ENCODE measurements at places on chromosomes 5 and 9.

GRCh38 chr9:16090907-16091629 is 538.2 kb downstream of the CCDC171 start:
- DNase-seq, result no peak

GRCh38 chr9:4859035-4859434 is 66.3 kb downstream of the RCL1 start:
- no peak for DNase-seq

- DNase-seq, result no peak
Measured at GRCh38 chr9:109817146-109817845, 37.3 kb downstream of the PALM2AKAP2 start.

GRCh38 chr5:36629729-36630128 is 23.3 kb downstream of the SLC1A3 start:
- no peak for DNase-seq

DNA sequence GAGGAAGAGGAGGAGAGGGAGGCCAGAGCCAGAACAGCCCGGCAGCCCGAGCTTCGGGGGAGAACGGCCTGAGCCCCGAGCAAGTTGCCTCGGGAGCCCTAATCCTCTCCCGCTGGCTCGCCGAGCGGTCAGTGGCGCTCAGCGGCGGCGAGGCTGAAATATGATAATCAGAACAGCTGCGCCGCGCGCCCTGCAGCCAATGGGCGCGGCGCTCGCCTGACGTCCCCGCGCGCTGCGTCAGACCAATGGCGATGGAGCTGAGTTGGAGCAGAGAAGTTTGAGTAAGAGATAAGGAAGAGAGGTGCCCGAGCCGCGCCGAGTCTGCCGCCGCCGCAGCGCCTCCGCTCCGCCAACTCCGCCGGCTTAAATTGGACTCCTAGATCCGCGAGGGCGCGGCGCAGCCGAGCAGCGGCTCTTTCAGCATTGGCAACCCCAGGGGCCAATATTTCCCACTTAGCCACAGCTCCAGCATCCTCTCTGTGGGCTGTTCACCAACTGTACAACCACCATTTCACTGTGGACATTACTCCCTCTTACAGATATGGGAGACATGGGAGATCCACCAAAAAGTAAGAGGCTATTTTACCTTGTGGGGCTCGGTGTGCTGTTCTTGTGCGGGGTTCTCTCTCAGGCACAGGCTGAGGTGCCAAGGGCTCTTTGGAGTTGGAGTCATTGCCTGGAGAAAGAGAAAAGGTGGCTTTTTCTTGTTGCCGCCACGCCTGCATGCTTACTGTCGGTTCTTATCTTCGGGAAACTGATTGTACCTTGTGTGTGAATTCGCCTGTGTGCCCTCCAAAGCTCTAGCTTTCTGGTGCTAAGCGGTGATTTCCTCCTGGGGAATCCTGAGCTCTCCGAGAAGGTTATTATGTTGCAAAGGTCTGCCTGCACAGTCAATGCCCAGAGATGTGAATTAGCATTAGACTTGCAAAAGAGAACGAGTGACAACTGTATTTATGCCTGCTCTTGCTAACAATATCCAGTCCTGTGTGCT is at the start of gene ISL1:
Gene ISL1, plus strand, starts transcription at position 318 of the 991 bp plus-strand sequence. Its CDS starts 224 bp downstream, at position 542.
- DNase-seq, result peak; percentile 62

DNA sequence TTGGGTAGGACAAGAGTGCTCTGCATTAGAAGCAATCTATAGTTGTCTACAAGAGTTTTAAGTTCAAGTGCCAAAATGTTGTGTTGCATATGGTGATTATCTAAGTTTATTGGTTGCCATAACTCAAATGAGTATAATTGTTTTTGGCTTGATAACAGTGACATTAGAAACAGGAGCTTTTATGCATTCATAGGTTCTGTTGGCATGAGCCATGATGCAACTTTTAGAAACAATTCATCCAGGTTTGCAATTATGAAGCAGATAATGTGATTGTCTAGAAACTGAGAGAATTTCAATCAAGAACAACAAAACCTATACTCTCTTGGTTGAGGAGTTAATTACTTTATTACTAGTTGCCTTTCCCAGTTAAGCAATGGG is 137.0 kb downstream of the PBX3 start:
- no peak for DNase-seq

GRCh38 chr9:128702949-128703615 is 779 bp downstream of the PKN3 start:
- DNase-seq, result no peak

- peak; percentile 35 for DNase-seq
Measured at GRCh38 chr9:97386733-97387503, 25.0 kb upstream of the TDRD7 start.

DNA sequence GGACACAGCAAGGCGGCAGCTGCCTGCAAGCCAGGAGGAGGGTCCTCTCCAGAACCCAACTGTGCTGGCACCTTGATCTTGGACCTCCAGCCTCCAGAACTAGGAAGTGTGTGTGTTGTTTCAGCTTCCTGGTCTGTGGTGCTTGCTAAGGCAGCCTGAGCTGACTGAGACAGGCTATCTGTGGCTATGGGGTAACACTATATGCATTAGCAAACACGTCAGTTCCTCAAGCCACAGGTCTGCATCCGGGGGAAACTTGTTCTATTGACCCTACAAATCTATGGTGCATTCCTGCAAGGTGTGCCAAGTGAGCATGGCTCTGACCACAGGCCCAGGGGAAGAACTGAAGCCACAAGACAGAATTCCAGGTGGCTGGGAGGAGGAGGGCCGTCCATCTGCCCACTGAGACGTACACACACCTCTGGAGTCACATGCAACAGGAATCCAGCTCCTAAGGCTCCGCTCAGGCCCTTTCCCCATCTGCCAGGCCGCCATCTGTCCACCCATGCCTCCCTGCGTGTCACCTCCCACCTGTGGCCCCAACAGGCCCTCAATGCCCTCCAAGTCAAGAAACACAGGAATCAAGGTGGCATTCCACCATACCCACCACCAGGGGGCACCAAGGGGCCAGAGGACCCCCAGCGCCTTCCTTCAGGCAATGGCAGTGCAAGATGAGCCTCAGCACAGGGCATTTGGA is 174.9 kb downstream of the ROR2 start:
- no peak for DNase-seq

DNA sequence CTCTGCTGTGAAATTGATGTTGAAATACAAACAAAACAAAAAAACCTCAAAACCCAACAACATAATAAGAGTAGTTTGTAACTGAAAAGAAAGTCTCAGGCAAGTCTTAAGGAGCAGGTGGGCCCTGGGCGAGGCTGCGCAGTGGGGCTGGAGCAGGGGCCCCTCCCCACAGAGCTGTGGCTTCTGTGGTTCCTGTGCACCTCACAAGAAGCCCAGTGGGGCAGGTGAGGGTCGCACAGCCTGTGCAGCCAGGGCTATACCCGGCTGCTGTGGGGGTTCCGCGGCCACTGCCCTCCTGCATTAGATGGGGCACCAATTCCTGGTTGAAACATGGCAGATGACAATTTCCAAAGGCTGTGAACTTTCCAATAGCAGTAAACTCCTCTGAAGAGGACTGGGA is 75.3 kb downstream of the TRIO start:
- no peak for DNase-seq

GRCh38 chr5:162187371-162187770 is 119.8 kb downstream of the GABRG2 start:
- DNase-seq, result no peak

DNA sequence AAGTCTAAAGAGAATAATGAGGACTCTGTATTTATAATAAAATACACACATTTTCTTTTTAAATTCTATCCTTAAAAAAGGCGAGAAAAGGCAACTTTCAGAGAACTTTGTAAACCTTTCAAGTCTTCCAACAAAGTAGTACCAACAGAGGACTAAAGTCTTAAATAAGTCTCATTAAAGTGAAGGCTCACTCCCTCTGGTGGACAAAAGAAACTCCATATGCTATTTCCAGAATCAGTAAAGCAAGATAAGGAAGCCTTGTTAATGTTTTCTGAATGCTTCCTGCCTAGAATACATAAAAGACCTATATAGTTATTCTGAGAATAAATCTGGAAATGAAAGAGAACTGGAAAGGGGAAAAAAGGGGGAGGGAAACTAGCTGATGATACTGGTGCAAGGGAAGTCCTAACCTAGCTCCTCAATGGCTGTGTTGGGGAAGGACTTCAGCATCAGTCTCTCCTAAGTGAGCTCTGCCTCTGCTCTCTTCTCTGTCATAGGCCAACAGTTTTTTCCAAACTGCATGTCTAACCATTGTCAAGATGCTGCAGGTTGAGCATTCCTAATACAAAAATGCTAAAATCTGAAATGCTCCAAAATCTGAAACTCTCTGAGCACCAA is 7.2 kb downstream of the HMGCS1 start:
- no peak for DNase-seq

- no peak for DNase-seq
Measured at GRCh38 chr9:37248651-37249163, 128.3 kb downstream of the ZCCHC7 start.

DNA sequence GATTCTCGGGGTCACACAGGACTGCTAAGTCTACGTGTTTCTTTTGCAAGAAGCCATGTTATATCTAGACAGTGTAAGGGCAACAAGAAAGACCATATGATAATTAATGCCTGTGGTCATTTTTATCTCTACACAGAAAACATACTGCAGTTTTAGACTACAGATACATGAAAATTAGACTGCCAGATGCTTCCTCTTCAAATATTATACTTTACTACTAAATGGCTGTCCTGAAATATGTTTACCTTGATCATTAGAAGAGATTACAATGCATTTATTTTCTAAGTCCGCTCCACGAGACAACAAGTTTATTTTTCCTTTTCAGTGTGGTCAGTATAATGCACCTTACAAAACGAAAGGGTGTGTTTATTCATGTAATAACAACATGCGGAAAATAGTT is 147.6 kb downstream of the KIAA0825 start:
- DNase-seq, result no peak

GRCh38 chr9:115989831-115990230 is 163.8 kb upstream of the PAPPA start:
- DNase-seq, result no peak

- DNase-seq, result no peak
Measured at GRCh38 chr5:35320029-35320428, 89.7 kb upstream of the PRLR start.

DNA sequence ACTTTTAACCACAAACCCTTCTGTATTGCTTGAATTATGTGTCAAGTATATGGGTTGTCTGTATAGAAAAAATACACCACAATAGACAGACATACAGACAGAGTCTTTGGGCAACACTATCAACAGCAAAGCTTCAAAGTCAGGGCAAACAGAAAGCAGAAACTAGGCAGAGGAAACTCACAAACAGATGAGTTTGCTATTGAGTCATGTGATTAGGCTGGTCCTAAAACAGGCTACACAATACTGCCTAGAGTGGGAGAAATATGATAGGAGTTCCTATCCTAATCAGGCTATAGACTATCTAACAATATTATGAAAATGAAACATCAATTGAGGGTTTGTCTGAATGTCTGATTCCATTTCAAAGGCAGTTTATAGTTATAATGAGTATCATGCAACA is 156.4 kb downstream of the EDIL3 start:
- no peak for DNase-seq

GRCh38 chr5:15695215-15695731 is 195.3 kb downstream of the FBXL7 start:
- DNase-seq, result no peak

GRCh38 chr9:29773676-29774075 is 2200.4 kb upstream of the C9orf72 start:
- no peak for DNase-seq

DNA sequence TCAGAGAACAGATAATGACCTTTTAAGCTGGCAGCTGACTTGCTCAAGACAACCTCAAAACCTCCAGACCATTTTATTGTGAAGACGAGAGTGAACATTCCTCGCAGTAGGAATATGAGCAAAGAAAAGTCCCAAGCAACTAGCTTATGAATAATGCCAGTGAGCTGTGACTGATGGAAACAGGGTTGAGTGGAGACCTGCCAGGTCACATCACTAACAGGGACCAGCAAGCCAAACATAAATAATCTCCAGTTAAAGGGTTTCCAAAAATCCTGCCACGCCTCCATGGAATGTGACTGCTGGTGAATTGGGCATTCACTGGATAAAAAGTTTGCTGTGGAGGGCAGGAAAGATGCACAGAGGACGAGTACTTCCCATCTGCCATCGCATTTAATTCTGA is 185.4 kb downstream of the CRB2 start:
- no peak for DNase-seq

DNA sequence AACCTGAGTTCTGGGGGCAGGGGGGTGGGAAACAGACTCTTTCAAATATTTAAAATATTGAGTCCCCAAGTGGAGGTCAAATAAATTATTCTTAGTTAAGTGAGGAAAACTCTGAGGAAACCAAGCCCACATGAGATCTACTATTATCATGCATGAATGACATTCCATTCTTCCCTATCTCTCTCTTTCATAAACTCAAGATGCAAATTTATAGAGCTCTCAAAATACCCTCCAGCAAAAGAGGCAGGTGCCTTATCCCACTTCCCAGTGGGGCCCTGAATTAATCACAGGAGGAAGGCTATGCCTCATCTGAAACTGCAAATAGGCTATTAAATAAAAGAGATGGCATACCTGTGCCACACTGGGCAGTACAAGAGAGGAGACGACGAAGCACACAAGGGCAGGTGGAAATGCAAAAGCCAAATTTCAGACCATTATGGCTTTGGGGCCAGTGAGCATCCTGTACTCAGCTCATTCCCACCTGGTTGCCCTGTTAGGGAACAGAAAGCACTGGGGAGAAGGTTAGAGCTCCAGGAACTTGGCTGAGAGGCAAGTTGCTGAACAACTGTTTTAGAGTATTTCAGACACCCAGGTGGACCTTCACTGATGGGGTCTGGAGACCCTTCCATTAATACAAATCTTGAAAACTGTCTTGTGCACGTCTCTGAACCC is 102.2 kb upstream of the EQTN start:
- DNase-seq, result no peak

DNA sequence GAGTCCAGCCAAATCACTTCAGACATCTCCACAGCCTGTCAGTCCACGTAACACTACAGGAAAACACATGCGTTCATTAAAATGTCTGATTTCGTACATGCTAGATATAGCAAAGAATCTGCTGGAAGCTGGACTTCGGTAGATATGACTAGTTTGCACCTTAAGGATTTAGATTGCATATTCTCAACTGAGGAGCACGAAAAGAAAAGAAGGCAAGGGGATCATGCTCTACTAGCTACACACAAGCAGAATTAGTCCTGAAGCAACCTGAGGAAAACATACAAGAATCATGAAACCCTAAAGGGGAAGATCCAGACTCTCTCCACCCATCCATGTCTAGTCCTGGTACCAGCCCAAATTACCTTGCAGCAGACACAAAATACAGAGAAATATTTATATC is 36.1 kb upstream of the SSBP2 start:
- no peak for DNase-seq

- no peak for DNase-seq
Measured at GRCh38 chr9:105059252-105059651, 131.3 kb upstream of the ABCA1 start.

GRCh38 chr5:100890461-100891008 is 12.5 kb downstream of the ST8SIA4 start:
- no peak for DNase-seq

DNA sequence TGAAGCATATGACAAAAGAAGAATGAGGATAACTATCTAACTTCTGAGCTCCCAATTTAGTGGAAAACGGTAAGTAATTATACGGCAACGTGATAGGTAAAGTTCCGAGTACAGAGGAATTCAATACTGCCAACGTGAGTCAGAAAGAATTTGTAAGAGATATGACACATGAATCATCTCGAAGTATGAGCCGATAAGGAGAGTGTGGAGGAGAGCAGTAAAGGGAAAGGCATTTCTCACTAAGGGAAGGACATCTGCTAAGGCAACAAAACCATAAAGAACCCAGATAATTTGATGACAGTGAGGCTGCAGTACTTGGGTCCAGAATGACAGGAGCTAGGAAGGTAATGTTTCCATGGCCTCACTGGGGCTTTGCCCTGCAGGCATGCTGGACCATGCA is 11.0 kb downstream of the MPDZ start:
- no peak for DNase-seq

- DNase-seq, result no peak
Measured at GRCh38 chr9:137041124-137041523, 4.9 kb downstream of the NPDC1 start.

Data from caudate nucleus (tissue), 63 donors.